ENCODE measurements at places on chromosomes 5 and 9. TPM values are rescaled to one million over a fixed set of nuclear protein-coding genes. Genes with fewer than 3 reads are reported as not detected.

PCDHA9 gene
- total RNA-seq, result 0.25 TPM

GRCh38 chr5:38600329-38601045 lies 44.0 kb upstream of the LIFR start:
- peak overlapping the region; percentile 22 for H3K27ac ChIP-seq
- H3K36me3 ChIP-seq, result peaks cover 8% of the 10 kb centered on the region
- DNase-seq, result peak; percentile 89
- H3K4me1 ChIP-seq, result peaks cover 42% of the 10 kb centered on the region
- no peaks in the 10 kb centered on the region for H3K27me3 ChIP-seq

DNA sequence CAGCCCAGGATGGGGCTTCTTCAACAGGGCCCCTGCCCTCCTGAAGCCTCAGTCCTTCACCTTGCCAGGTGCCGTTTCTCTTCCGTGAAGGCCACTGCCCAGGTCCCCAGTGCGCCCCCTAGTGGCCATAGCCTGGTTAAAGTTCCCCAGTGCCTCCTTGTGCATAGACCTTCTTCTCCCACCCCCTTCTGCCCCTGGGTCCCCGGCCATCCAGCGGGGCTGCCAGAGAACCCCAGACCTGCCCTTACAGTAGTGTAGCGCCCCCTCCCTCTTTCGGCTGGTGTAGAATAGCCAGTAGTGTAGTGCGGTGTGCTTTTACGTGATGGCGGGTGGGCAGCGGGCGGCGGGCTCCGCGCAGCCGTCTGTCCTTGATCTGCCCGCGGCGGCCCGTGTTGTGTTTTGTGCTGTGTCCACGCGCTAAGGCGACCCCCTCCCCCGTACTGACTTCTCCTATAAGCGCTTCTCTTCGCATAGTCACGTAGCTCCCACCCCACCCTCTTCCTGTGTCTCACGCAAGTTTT lies 23.6 kb downstream of the PCDHGC5 start:
- peaks cover 53% of the 10 kb centered on the region for H3K36me3 ChIP-seq
- DNase-seq, result peak; percentile 81
- peak overlapping the region; percentile 81 for H3K27ac ChIP-seq
- H3K27me3 ChIP-seq, result no peaks in the 10 kb centered on the region
- no peak overlapping the region for H3K4me3 ChIP-seq

DNA sequence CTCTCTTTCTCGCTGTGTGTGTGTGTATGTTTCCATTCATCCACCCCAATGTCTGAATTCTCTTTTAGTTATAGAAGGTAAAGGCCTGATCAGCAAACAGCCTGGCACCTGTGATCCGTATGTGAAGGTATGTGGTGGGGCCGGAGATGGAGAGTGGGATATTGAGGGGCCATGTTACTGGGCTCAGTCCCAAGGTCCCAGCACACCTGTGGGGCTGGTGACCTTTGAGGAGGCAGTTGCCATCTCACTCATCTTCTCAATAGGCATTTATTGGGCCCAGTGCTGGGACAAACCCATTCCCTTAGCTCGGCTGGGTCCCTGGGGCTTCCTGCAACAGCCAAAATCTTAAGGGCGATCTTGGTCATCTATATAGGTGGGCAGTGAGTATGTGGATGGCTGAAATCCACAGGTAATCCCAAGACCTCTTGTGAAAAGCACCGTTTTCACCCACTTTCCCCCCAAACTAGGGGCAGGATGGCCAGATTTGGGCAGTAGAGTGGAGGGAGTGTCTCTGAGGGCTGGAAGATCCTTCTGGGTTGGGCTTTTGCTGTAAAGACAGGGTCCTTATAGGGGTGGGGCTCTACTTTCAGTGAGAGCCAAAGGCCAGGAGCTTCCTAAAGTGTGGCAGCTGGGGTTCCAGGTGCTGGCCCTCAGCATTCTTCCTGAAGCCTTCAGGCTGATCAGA lies 19.6 kb downstream of the RGS3 start:
- H3K27me3 ChIP-seq, result peaks cover 21% of the 10 kb centered on the region
- DNase-seq, result no peak
- H3K4me1 ChIP-seq, result peaks cover 5% of the 10 kb centered on the region
- H3K36me3 ChIP-seq, result no peaks in the 10 kb centered on the region

SOWAHA gene
- not detected for total RNA-seq

DNA sequence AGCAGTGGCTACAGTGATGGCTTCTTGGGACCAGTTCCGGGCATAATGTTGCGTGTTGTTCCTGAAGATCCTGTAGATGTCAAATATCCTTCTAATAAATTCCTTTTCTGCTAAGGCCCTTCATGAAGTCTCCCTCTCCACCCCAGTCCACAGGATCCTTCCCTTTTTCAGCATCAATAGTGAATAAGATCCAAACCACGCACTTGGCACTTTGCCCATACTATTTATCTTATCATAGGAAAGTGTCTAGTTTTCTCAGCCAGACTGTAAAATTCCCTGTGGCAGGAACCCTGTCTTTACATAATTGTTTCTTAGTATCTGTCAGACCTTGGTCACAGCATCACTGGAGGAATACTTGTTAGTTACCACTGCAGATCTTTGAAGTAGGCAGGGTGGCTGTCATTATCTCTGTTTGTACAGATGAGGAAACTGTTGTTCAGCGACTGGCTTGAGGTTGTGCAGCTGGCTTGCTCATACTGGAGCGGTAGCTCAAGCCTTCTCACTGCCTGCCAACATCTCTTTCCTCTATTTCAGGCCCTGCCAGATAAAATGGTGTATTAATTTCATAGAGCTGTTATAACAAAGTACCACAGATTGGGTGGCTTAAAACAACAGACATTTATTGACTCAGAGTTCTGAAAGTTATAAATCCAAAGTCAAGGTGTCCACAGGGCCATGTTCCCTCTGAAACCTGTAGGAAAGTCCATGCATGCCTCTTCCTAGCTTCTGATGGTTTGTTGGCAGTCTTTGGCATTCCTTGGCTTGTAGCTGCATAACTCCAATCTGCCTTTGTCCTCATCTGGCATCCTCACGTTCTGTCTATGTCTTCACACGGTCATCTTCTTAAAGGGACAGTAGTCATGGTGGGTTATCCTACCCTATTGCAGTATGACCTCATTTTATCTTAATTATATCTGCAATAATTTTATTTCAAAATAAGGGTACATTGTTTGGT lies 33.5 kb upstream of the APC start:
- H3K4me3 ChIP-seq, result no peak overlapping the region
- H3K27me3 ChIP-seq, result no peaks in the 10 kb centered on the region
- peaks cover 18% of the 10 kb centered on the region for H3K4me1 ChIP-seq
- no peaks in the 10 kb centered on the region for H3K36me3 ChIP-seq
- peak; percentile 14 for DNase-seq

DNA sequence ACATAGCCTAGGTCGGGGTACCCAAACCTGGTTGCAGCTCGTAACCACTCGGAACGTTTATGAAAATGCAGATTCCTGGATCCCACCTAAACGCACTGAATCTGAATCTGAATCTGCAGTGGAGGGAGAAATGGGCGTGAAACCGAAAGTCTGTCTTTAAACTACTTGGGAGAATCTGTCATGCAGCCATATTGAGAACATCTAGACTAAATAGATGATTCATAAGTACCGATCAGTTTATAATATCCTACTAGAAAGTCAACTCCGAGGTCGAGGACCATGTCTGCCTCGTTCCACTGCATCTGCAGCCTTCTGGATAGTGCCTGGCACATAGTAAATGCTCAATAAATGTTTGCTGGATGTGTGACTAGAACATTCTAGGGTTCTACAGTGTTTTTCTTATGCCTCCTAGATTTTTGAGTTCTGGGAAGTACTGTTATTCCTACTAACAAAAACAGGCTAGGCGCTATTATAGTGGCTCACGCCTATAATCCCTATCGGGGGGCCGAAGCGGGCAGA lies 632 bp downstream of the COQ4 start:
- H3K4me1 ChIP-seq, result peaks cover 13% of the 10 kb centered on the region
- H3K27me3 ChIP-seq, result no peaks in the 10 kb centered on the region
- H3K27ac ChIP-seq, result peak overlapping the region; percentile 95
- no peak for DNase-seq
- peaks cover 48% of the 10 kb centered on the region for H3K36me3 ChIP-seq

SOX30 gene
- total RNA-seq, result not detected

ARHGEF37 gene
- total RNA-seq, result 3.9 TPM

- peaks cover 13% of the 10 kb centered on the region for H3K27me3 ChIP-seq
- H3K4me3 ChIP-seq, result no peak overlapping the region
- H3K27ac ChIP-seq, result no peak overlapping the region
- H3K36me3 ChIP-seq, result peaks cover 7% of the 10 kb centered on the region
Measured at GRCh38 chr5:158714049-158714643, 385.6 kb downstream of the EBF1 start.

DNA sequence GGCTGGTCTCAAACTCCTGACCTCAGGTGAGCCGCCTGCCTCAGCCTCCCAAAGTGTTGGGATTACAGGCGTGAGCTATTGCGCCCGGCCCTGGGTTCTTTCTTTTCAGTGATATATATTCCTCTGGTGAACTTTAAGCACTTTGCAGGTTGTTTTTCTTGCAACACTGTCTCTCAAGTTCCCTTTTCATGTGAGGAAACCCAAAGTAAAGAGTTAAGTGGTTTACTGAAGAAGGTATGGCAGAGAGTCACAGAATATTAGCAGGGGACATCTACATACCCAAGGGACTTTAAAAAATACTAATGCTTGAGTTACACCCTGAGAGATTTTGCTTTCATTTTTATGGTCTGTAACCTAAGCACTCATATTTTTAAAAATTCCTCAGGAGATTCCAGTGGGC lies 6.7 kb upstream of the GAPT start:
- H3K36me3 ChIP-seq, result no peaks in the 10 kb centered on the region
- DNase-seq, result no peak
- no peak overlapping the region for H3K27ac ChIP-seq
- H3K27me3 ChIP-seq, result peaks cover 27% of the 10 kb centered on the region

RNF224 gene
- total RNA-seq, result 0.16 TPM

PAX5 gene
- not detected for total RNA-seq

SPATA31A3 gene
- total RNA-seq, result not detected

- H3K4me1 ChIP-seq, result no peaks in the 10 kb centered on the region
- no peaks in the 10 kb centered on the region for H3K36me3 ChIP-seq
- no peak overlapping the region for H3K27ac ChIP-seq
- no peaks in the 10 kb centered on the region for H3K27me3 ChIP-seq
- H3K4me3 ChIP-seq, result no peak overlapping the region
Measured at GRCh38 chr5:180081481-180081880, 9.9 kb upstream of the RNF130 start.

- no peak overlapping the region for H3K4me3 ChIP-seq
- H3K4me1 ChIP-seq, result no peaks in the 10 kb centered on the region
- no peaks in the 10 kb centered on the region for H3K36me3 ChIP-seq
- peaks cover 26% of the 10 kb centered on the region for H3K27me3 ChIP-seq
Measured at GRCh38 chr9:132793606-132794580, 84.2 kb downstream of the AK8 start.

DNA sequence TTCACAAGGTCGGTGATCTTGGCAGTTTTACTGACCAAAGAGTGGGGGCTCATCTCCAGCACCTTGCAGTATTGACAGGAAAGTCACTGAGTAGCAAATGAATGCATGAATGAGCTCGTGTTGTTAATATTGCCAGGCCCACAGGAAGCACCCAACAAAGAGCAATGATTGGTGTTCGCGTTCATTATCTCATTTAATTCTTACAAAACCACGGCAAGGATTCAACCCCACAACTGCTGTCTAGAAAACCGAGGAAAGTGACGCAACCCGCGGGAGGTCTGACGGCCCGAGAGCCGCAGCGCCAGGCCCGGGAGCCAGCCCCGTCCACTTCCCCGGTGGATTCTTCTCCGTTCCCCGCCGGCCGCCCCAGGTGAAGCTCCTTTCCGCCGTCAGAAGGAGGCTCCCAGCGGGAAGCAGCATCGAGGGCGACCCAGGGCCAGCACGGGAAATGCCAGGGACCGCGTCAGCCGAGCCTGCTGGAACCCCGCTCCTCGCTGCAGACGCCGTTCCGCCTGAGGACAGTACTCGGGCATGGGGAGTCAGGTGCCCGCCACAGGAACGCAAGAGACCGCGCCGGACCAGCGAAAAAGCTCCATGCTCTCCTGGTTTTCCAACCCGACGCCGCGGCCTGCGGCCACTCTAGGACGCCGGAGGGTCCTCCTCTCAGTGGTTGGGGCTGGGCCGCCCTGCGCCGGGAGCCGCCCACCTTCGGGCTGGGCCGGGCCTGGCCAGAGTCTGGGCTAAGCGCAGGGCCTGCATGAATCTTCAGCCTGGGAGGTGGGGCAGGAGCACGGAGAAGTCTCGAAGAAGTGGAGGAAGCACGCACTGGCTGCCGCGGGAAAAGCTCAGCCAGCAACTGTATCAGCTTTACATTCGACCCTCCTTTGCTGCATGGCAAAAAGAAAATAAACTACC lies 19.8 kb upstream of the FER start:
- no peaks in the 10 kb centered on the region for H3K36me3 ChIP-seq
- peak; percentile 91 for DNase-seq
- peaks cover 27% of the 10 kb centered on the region for H3K4me1 ChIP-seq
- no peaks in the 10 kb centered on the region for H3K27me3 ChIP-seq
- H3K27ac ChIP-seq, result peak overlapping the region; percentile 99

TEX48 gene
- total RNA-seq, result not detected

GRCh38 chr5:126877602-126878001 lies 100.7 kb downstream of the LMNB1 start:
- no peaks in the 10 kb centered on the region for H3K4me1 ChIP-seq
- DNase-seq, result no peak
- no peaks in the 10 kb centered on the region for H3K27me3 ChIP-seq
- H3K4me3 ChIP-seq, result no peak overlapping the region
- H3K36me3 ChIP-seq, result peaks cover 5% of the 10 kb centered on the region
- H3K27ac ChIP-seq, result no peak overlapping the region
